HCEC 1CT (cell line): ENCODE measurements at places on chromosomes 1 and 21.

GRCh38 chr1:3821447-3821846 is 25.1 kb upstream of the LRRC47 start:
- no peak for DNase-seq

GRCh38 chr1:93638981-93639380 is 42.7 kb downstream of the BCAR3 start:
- DNase-seq: no peak

GRCh38 chr1:33821291-33821690 is 42.6 kb upstream of the HMGB4 start:
- no peak for DNase-seq

- DNase-seq: peak; percentile 74
These were observed at the start of gene PPFIA4 for GRCh38 chr1:203026031-203026665. PPFIA4 (plus strand) TSS chr1:203026491; CDS start chr1:203039009, 12,518 bp downstream.

GRCh38 chr1:177054542-177054941 is 110.0 kb downstream of the ASTN1 start:
- DNase-seq: no peak

- peak; percentile 39 for DNase-seq
These were observed 60.8 kb downstream of the FASLG start for GRCh38 chr1:172719694-172720138.

DNA sequence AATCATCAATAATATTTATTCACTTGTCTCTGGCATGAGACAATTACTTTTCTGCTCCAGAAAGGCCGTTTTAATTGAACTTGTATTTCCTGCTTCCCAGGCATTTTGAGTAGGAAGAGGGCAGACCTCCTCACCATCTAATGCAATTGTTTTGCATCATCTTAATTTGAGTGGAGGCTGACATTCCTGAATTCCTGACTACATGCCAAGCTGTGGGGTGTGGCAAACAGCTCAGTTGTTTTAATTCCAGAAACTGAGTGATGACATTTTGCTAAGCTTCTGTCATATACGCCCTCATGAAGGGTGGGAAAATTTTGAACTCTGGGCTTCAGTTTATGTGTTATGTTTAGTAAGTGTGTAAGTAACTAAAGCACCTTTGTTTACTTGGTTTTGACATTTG is 125.4 kb upstream of the USP25 start:
- peak; percentile 52 for DNase-seq

DNA sequence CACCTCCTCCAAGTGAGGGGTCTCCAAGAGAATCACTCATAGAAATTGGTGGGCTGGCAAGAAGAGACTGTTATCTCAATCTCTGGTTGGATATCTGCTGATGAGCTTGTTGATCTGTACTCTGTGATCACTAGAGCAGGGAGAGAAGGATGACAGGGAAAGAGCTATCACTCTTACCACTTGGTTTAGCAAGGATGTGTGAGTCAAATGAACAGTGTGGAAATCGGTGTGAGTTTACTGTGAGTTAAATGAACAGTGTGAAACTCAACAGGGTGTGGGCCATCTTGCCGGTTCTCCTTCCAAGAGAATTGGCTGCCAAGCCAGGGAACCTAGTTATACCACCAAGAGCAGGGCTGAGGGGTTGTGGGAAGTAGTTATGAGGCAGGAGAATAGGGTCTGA is 33.3 kb upstream of the CD1D start:
- peak; percentile 4 for DNase-seq

DNA sequence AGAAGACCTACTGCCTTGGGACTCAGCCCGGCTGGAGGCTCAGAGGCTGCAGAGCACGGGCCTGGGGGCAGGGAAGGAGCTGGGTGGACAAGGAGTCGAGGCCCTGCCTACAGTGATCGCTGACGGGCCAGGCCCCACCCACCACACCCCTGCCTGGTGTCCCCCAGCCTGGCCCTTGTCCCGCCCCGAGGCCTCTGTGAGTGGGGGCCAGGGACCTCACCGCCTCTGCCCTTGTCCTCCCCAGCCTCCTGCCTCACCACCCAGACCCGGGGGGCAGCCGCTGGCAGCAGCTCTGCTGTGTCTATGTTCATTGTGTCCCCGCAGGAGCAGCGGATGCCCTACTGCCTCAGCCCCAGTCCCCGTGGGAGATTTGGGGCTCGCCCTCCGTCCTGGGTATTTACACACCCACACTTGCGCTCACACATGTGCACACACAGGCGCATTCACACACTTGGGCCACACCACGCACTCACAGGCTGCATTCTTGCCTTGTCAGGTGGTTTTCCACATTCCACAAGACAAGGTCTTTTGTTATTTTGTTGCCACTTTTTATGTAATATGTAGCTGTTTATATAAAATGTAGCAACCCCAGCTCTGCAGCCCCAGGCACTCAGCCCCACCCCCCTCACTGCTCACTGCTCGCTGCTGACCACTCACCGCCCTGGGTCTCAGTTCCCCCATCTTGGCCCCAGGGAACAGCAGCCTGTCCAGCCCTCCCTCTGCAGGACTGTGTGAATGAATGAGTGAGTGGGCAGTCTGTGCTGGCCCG is 7.3 kb downstream of the PFKL start:
- DNase-seq: no peak

GRCh38 chr1:172641492-172641891 is 17.4 kb upstream of the FASLG start:
- DNase-seq: no peak

GRCh38 chr1:180173952-180174351 is 19.3 kb downstream of the QSOX1 start:
- no peak for DNase-seq

- DNase-seq: no peak
These were observed 228.2 kb upstream of the CSF3R start for GRCh38 chr1:36710951-36711350.

- DNase-seq: no peak
These were observed 80.9 kb upstream of the KIAA0040 start for GRCh38 chr1:175273376-175274031.

- DNase-seq: no peak
These were observed 72.2 kb upstream of the GJB5 start for GRCh38 chr1:34682452-34683223.

GRCh38 chr1:223319905-223320580 is 43.9 kb downstream of the SUSD4 start:
- DNase-seq: no peak

GRCh38 chr1:219264561-219264960 is 90.9 kb downstream of the LYPLAL1 start:
- no peak for DNase-seq

DNA sequence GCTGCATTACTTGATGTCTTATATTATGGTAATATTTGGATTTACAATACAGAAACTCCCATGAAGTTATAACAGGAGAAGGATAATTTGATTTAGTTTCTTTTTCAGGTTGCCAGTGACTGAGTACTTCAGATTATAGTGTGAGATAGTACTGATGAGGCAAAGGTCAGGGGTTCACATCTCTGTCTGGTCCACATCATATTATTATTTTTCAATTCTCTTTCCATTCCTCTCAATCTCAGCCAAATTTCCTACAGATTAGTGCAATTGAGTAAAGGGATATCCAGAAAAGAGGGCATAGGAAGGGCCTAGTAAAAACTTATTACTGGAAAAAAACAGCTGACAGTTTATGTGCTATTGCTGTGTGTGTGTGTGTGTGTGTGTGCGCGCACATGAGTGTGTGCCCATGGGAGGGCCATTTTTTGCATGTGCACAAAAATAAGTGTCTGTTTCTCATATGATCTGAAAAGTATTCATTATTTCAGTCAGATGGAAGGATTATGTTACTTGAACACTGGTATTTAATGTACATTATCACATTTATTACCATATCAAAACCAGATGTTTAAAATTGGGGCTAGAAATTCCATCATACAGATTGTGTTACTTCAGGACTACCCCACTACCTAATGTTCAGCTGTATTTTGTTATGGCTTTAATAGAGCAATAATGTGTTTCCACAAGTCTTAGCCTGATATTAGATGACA is 78.3 kb upstream of the KCNK2 start:
- no peak for DNase-seq

GRCh38 chr1:117556976-117557375 is 48.9 kb upstream of the TENT5C start:
- no peak for DNase-seq
